HFFc6 (cell line): ENCODE measurements at places on chromosomes 1 and 21. TPM values are rescaled to one million over a fixed set of nuclear protein-coding genes. Genes with fewer than 3 reads are reported as not detected.

Gene RBP7
- 0.66 TPM in 1 of 3 replicates, not detected in the others for total RNA-seq

DNA sequence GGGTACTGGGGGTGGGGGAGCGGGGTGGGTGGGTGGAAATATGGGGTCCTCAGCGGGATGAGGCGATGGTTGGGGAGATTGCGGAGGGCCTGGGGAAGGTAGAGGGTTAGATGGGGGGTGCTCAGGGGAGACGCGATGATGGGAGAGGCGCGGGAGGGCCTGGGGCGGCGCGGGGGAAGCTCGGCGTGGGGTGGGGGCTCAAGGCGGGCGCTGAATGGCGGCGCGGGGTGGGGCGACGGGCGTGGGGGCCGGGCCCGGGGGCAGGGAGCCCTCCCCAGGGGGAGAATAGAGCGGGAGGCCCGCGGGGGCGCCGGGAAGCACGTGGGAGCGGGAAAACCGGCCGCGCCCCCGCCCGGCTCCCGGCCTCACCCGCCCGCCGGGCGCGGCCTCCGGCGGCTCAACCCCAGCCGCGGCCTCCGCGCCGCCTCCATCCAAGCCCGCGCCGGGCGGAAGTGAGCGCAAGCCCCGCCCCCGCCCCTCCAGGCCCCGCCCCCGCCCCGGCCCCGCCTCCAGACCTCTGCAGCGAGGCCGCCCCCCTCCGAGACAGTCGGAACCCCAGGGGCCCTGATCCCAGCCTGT, at the start of gene FAAP20:
TSS of gene FAAP20 (minus strand) at position 454 of the 579 bp plus-strand sequence. CDS start at position 431, 23 bp downstream.
- peak within 1 kb of the TSS; percentile 87 for H3K27ac ChIP-seq
- peak; percentile 35 for DNase-seq
- no peaks in the 10 kb centered on the region for H3K27me3 ChIP-seq
- H3K4me3 ChIP-seq: peak within 1 kb of the TSS; percentile 84
- peaks cover 5% of the 10 kb centered on the region for H3K4me1 ChIP-seq

DNA sequence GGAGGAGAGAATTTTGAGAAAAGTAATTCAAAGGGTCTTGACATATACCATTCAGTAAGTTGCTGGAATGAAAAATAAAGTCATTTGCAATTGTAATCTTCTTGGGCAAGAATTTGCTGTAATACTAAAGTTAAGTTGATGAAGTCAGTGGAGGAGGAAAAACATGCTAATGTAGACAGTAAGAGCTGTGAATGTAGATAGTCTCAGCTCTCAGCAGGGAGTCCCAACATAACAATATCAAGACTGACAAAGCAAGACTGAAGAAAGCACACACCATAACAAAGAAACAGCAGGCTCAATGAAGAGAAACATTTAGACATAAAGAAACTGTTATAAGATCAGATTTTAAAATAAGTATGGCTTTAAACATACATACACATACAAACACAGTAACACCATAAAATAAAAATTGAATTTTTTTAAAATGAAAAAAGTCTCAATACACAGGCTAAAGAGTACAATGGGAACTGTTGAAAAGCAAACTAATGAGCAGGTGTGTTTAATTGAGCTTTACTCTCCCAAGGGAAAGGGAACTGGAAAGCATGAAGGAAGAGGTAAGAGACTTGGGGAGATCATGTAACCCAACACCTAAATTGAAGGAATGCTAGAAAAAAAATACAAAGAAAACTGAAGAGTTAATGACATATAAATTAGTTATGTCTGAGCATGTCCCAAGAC, 336.3 kb upstream of the NCAM2 start:
- no peaks in the 10 kb centered on the region for H3K4me1 ChIP-seq
- H3K36me3 ChIP-seq: no peaks in the 10 kb centered on the region
- H3K4me3 ChIP-seq: no peak overlapping the region
- no peaks in the 10 kb centered on the region; the same call in 1 of the 2 replicates for H3K27me3 ChIP-seq

DNA sequence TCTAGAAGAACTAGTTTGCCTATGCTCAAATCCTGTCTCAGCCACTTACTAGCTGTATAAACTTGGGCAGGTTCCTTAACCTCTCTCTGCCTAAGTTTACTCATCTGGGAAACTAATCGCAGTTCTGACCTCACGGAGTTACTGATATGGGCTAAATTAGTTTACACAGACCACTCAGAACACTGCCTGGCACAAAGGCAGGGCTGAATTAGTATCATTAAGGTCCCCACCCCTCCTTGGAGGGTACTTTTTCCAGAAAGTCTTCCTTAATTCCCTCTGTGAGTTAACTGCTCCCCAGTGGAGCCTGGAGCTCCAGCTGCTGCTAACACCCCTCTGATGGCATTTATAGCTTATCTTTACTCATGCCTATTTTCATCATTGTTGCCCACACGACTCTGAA, 40.3 kb downstream of the SSBP3 start:
- H3K27ac ChIP-seq: no peak overlapping the region
- peaks cover 36% of the 10 kb centered on the region for H3K4me1 ChIP-seq
- H3K36me3 ChIP-seq: 0 out of 2 replicates have a peak, but pooled peaks cover 12% of the 10 kb centered on the region
- no peak overlapping the region for H3K4me3 ChIP-seq
- no peaks in the 10 kb centered on the region; the same call in 1 of the 2 replicates for H3K27me3 ChIP-seq

- no peak overlapping the region for H3K27ac ChIP-seq
- H3K36me3 ChIP-seq: no peaks in the 10 kb centered on the region
- H3K4me3 ChIP-seq: no peak overlapping the region
- no peaks in the 10 kb centered on the region for H3K27me3 ChIP-seq
Observed at GRCh38 chr1:108610073-108610472, 50.2 kb downstream of the EEIG2 start.

DNA sequence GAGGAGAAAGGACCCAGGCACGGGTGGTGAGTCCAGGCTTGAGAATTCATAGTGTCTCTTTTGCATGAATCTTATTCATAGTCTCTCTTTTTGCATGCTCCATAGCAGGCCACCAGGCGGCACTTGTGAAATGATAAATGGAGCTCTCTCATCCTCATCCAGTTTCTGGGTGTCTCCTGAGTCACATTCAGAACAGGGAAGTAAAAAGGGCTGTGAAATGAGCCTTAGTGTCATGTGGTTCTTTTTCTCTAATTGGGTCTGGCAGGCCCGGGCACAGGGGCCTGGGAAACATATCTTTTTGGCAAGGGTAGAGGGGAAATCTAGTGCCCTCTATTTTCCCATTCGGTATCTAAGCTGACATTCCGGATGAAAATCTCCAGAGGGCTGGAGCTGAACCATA, 19.1 kb upstream of the NCF2 start:
- DNase-seq: peak; percentile 88
- H3K27me3 ChIP-seq: no peaks in the 10 kb centered on the region; the same call in 1 of the 2 replicates
- no peaks in the 10 kb centered on the region for H3K36me3 ChIP-seq
- H3K4me1 ChIP-seq: peaks cover 65% of the 10 kb centered on the region

GRCh38 chr1:152411134-152411533, 2.9 kb downstream of the CRNN start:
- no peak overlapping the region for H3K27ac ChIP-seq
- H3K36me3 ChIP-seq: no peaks in the 10 kb centered on the region
- H3K4me1 ChIP-seq: no peaks in the 10 kb centered on the region
- no peak for DNase-seq

GRCh38 chr1:109827466-109827865, 63.7 kb upstream of the EPS8L3 start:
- no peaks in the 10 kb centered on the region for H3K36me3 ChIP-seq
- DNase-seq: peak; percentile 28
- no peak overlapping the region for H3K4me3 ChIP-seq
- H3K27me3 ChIP-seq: no peaks in the 10 kb centered on the region; the same call in 1 of the 2 replicates
- H3K4me1 ChIP-seq: peaks cover 63% of the 10 kb centered on the region
